Liver (tissue), 10 donors: ENCODE measurements at places on chromosomes 16 and 17.

GRCh38 chr16:68031951-68032350, 8.9 kb downstream of the DUS2 start:
- no peaks in the 10 kb centered on the region for H3K36me3 ChIP-seq
- H3K4me1 ChIP-seq = no peaks in the 10 kb centered on the region
- no peak overlapping the region for H3K27ac ChIP-seq
- no peak for DNase-seq
- no peak overlapping the region for H3K4me3 ChIP-seq

DNA sequence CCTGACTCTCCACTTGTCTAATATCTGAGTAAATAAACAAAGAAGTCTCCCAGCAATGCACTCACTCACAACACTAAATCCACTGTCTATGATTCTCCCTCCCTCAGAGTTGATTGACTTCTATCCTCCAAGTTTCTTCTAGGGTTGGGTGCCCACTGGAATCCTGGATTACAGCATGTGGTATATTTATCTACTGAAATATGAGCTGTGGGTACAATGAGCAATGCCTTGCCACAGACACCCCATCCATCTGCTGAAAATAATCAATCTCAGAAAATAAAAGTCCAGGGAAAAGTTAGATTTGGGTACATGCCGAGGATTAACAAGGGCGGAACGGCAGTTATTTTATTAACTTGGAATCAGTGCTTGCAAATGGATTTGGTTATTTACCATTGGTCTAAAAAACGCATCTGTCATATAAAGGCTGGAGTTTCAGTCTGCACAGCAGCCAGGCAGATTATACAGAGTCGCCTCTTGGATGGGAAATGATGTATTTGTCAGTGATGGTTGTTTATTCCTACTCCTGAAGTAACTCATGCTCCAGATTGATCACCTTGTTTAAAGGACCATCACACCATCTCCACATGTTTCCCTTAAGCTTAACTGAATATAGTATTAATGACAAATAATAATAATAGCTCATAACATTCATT, 193.9 kb upstream of the SOX9 start:
- H3K4me1 ChIP-seq = no peaks in the 10 kb centered on the region
- H3K27me3 ChIP-seq = no peaks in the 10 kb centered on the region
- H3K36me3 ChIP-seq = no peaks in the 10 kb centered on the region
- no peak for DNase-seq

GRCh38 chr17:28385406-28385805, 13.9 kb downstream of the SARM1 start:
- peaks cover 2% of the 10 kb centered on the region for H3K36me3 ChIP-seq
- H3K4me1 ChIP-seq = peaks cover 17% of the 10 kb centered on the region
- no peak overlapping the region for H3K27ac ChIP-seq
- DNase-seq = no peak

DNA sequence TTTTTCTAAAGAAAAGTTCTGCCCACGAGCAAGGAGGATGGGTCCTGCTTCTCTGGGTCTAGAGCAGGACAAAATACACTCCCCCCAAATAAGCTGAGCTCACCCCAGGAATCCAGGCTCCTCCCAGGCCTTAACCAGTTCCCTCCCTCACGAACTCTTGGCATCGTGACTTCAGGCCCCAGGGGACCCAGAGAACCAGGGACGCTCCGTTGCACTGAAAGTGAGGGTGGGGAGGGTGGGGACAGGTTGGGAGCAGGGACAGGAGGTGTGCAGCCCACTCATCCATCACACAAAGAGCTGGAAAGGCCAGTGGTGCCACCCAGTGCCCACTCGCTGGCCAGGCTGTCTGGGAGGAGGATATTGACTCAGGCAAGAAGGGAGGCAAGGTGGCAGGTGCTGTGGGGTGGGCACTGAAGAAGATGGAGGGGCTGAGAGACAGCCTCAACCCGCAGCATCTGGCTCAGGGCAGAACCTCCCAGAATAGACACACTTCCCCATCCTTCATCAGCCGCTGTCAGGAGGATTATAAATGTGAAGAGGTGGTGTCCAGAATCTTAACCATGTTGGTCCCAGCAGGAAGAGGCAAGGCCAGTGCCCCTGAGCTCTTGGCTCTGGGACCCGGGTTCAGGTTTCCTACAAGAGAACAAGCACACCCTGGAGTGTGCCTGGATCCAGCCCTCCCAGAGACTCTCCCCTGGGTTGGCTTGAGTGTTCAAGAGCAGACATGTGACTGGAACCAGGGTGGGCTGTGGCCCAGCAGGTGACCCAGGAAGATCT, 67.9 kb upstream of the RPL38 start:
- no peak for DNase-seq
- no peaks in the 10 kb centered on the region for H3K36me3 ChIP-seq
- H3K27ac ChIP-seq = no peak overlapping the region
- no peaks in the 10 kb centered on the region for H3K27me3 ChIP-seq
- no peak overlapping the region for H3K4me3 ChIP-seq

- DNase-seq = no peak
- no peak overlapping the region for H3K27ac ChIP-seq
- no peak overlapping the region for H3K4me3 ChIP-seq
- H3K4me1 ChIP-seq = peaks cover 2% of the 10 kb centered on the region
- H3K36me3 ChIP-seq = peaks cover 2% of the 10 kb centered on the region
Observed at GRCh38 chr17:19309701-19310100, 52.8 kb downstream of the B9D1 start.
